Calu3 (cell line): ENCODE measurements at places on chromosomes 6 and 20. TPM values are rescaled to one million over a fixed set of nuclear protein-coding genes. Genes with fewer than 3 reads are reported as not detected.

- no peaks in the 10 kb centered on the region for H3K27me3 ChIP-seq
- no peaks in the 10 kb centered on the region for H3K4me1 ChIP-seq
- no peak overlapping the region for H3K27ac ChIP-seq
- DNase-seq, result no peak
- no peaks in the 10 kb centered on the region for H3K36me3 ChIP-seq
These were observed 133.7 kb upstream of the IFNGR1 start for GRCh38 chr6:137352859-137353258.

GRCh38 chr6:79416931-79417330 lies 120.3 kb downstream of the LCA5 start:
- H3K27me3 ChIP-seq, result no peaks in the 10 kb centered on the region
- no peaks in the 10 kb centered on the region for H3K36me3 ChIP-seq
- no peak for DNase-seq
- no peak overlapping the region for H3K27ac ChIP-seq
- no peak overlapping the region for H3K4me3 ChIP-seq

DNA sequence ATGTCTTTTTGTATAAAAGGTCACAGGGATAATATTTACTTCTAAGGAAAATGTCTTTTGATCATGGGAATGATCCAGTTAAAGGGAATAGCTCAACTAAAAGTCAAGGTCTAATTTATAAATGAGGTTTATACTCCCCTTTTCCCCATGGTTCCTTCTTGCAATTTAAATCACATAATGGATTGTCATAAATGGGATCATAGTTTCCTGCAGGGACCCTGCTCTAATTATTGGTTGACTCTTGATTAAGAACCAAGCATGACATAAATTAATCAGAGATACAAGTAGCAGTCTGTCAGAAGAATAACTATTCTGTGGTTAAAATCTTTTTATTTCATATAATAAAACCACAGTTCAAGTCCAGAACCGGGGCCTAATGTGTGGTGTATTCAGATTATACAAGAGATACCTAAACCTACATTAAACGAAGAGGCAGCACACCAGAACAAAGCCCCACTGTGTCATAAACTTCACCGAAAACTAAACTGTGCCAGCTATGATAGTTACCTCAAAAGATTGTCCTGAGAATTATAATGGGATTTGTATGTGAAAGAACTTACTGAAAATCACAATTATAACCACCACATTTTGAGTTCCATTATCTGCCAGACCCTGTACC lies 43.0 kb upstream of the CD83 start:
- no peaks in the 10 kb centered on the region for H3K36me3 ChIP-seq
- no peaks in the 10 kb centered on the region for H3K4me1 ChIP-seq
- DNase-seq, result no peak
- H3K27me3 ChIP-seq, result no peaks in the 10 kb centered on the region
- no peak overlapping the region for H3K27ac ChIP-seq
- peak overlapping the region; percentile 63 for H3K4me3 ChIP-seq

The SNX5 gene
- total RNA-seq, result 39.8 and 43.0 TPM in 2 replicates

GRCh38 chr6:148760568-148761526 lies 14.0 kb downstream of the UST start:
- H3K36me3 ChIP-seq, result no peaks in the 10 kb centered on the region
- peaks cover 33% of the 10 kb centered on the region for H3K4me1 ChIP-seq
- no peaks in the 10 kb centered on the region for H3K27me3 ChIP-seq

DNA sequence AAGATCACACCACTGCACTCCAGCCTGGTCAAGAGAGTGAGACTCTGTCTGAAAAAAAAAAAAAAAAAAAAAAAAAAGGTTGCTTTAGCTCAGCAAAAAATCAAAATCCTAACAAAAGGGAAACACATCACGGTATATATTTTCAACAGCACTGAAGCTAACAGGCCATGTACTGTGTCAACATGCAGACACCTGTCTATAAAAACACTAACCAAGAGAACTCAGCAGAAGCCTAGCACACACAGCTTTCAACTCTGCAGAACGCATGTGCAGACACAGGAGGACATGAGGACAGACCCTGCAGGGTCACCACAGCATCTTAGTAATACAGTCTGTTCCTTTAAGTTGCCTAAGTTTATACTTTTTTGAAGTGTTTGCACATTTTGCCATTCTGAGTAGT lies 13.5 kb downstream of the NINL start:
- no peak overlapping the region for H3K27ac ChIP-seq
- H3K4me3 ChIP-seq, result no peak overlapping the region
- H3K4me1 ChIP-seq, result no peaks in the 10 kb centered on the region
- no peaks in the 10 kb centered on the region for H3K27me3 ChIP-seq
- H3K36me3 ChIP-seq, result no peaks in the 10 kb centered on the region

- H3K4me1 ChIP-seq, result no peaks in the 10 kb centered on the region
- no peak for DNase-seq
- H3K36me3 ChIP-seq, result no peaks in the 10 kb centered on the region
- H3K4me3 ChIP-seq, result no peak overlapping the region
- H3K27ac ChIP-seq, result no peak overlapping the region
These were observed 136.5 kb upstream of the PDE10A start for GRCh38 chr6:165799391-165800153.

DNA sequence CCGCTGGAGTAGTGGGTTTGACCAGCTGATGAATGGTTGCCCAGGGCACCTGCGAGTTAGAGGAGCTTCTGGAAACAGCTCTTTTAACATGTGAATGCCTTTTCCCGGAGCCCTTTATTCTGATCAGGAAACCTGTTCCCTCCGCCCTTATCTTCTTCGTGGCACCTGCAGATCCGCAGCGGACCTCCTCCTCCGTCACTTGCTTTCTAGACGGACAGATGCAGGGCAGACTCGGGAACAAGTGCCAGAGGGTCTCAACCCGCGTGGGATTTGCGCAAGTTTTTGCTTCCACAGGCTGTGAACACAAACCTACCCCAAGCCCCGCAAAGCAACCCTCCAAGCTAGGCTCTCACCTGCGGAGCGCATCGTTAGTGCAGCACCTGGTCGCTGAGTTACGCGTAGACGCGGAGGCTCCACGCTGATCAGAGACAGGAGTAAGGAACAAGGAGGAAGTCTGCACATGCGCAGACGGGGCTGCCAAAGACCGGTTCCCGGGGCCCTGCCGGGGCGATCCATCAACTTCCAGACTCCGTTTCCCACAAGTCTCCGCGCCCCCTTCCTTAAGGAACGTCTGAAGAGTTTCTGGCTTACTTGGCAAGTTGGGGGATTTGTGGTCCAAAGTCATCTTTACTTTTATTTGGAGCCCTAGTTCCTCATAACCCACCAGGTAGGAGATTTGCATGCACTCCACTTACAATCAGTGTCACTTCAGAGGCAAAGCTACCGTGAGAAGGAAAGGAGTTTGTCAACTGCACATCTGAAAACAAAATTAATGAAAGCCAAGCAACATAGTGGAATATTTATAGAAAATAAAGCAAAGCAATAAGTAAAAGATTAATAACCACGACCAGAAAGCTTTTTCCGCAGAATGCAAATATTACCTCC lies 52.7 kb upstream of the ELMO2 start:
- peaks cover 76% of the 10 kb centered on the region for H3K27me3 ChIP-seq
- no peak overlapping the region for H3K27ac ChIP-seq
- H3K4me3 ChIP-seq, result no peak overlapping the region
- peak; percentile 23 for DNase-seq
- no peaks in the 10 kb centered on the region for H3K4me1 ChIP-seq

GRCh38 chr20:20210327-20210726 lies 157.6 kb upstream of the INSM1 start:
- no peaks in the 10 kb centered on the region for H3K4me1 ChIP-seq
- no peak overlapping the region for H3K4me3 ChIP-seq
- DNase-seq, result no peak
- no peak overlapping the region for H3K27ac ChIP-seq
